ENCODE measurements at places on chromosomes 2 and 18. TPM values are rescaled to one million over a fixed set of nuclear protein-coding genes. Genes with fewer than 3 reads are reported as not detected.

BMP10 gene
- not detected for total RNA-seq

UGT1A10 gene
- total RNA-seq: not detected

GRCh38 chr2:76268902-76269620 lies 558.3 kb upstream of the GCFC2 start:
- H3K4me1 ChIP-seq: peaks cover 10% of the 10 kb centered on the region
- H3K27me3 ChIP-seq: no peaks in the 10 kb centered on the region
- H3K27ac ChIP-seq: no peak overlapping the region

- no peaks in the 10 kb centered on the region for H3K36me3 ChIP-seq
- no peaks in the 10 kb centered on the region for H3K4me1 ChIP-seq
- no peak overlapping the region for H3K27ac ChIP-seq
- DNase-seq: no peak
- no peaks in the 10 kb centered on the region for H3K27me3 ChIP-seq
Observed at GRCh38 chr18:13548966-13549879, 177.1 kb downstream of the FAM210A start.

DNA sequence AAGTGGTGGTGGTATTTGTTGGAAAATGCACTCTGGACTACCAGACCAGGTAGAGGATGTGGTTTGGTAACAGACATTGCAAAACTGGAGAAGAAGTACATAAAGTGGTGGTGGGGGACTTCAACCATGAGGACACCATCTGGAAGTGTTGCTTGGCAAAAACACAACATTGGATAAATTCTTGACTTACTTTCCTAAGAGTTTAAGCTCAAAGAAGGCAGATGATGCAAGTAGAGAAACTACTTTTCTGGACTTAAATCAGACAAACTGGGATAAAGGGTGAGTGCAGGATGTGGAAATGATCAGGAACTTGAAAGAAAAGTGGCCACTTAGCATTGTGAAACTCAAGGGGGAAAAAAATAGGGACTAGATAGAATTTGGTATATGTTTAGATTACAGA lies 487.4 kb downstream of the ZEB2 start:
- H3K4me1 ChIP-seq: no peaks in the 10 kb centered on the region
- H3K27me3 ChIP-seq: no peaks in the 10 kb centered on the region
- H3K4me3 ChIP-seq: no peak overlapping the region
- H3K36me3 ChIP-seq: no peaks in the 10 kb centered on the region
- no peak for DNase-seq
